ENCODE measurements at places on chromosomes 3 and 15. TPM values are rescaled to one million over a fixed set of nuclear protein-coding genes. Genes with fewer than 3 reads are reported as not detected.

GPR87 gene
- 0.36 TPM for total RNA-seq

STARD5 gene
- 5.0 TPM for total RNA-seq

VPS13C gene
- total RNA-seq = 32.8 TPM

DUOXA1 gene
- not detected for total RNA-seq

DAZL gene
- total RNA-seq = not detected

PFKFB4 gene
- total RNA-seq = 16.1 TPM

CCR8 gene
- not detected for total RNA-seq

ASB14 gene
- total RNA-seq = not detected

RAB5A gene
- 46.4 TPM for total RNA-seq

CD86 gene
- total RNA-seq = not detected

FBN1 gene
- 283 TPM for total RNA-seq

PRR20G gene
- total RNA-seq = not detected

LOXL1 gene
- total RNA-seq = 148 TPM

CASR gene
- total RNA-seq = not detected

- no peak overlapping the region for H3K4me3 ChIP-seq
- peak; percentile 13 for DNase-seq
- H3K27me3 ChIP-seq = peaks cover 4% of the 10 kb centered on the region
- H3K4me1 ChIP-seq = no peaks in the 10 kb centered on the region
- no peak overlapping the region for H3K27ac ChIP-seq
- H3K36me3 ChIP-seq = no peaks in the 10 kb centered on the region
Observed at GRCh38 chr3:182710557-182711157, 82.6 kb upstream of the ATP11B start.

DNA sequence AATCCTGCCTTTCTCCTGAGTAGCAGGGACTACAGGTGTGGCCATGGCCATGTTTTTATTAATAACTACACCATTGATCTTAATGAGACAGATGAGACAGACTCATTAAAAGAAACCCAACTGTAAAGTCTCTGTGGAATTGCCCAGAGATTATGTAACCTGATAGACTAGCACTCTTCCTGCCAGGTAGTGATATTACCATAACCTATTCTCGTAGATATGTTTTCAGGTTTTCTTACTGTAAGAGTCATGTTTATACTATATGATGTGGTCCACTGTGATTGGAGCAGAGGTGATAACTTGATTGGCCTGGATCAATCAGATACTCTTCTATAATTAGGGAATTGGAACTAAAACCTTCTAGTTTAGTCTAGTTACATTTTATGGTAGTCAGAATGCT is 93.7 kb downstream of the NFKBIZ start:
- DNase-seq = no peak
- H3K36me3 ChIP-seq = no peaks in the 10 kb centered on the region
- no peak overlapping the region for H3K4me3 ChIP-seq
- H3K27ac ChIP-seq = no peak overlapping the region
- H3K27me3 ChIP-seq = no peaks in the 10 kb centered on the region

- H3K4me1 ChIP-seq = no peaks in the 10 kb centered on the region
- no peak for DNase-seq
- H3K27ac ChIP-seq = no peak overlapping the region
- no peaks in the 10 kb centered on the region for H3K27me3 ChIP-seq
- H3K36me3 ChIP-seq = no peaks in the 10 kb centered on the region
- H3K4me3 ChIP-seq = no peak overlapping the region
Observed at GRCh38 chr15:56320316-56320715, 44.9 kb upstream of the TEX9 start.

DNA sequence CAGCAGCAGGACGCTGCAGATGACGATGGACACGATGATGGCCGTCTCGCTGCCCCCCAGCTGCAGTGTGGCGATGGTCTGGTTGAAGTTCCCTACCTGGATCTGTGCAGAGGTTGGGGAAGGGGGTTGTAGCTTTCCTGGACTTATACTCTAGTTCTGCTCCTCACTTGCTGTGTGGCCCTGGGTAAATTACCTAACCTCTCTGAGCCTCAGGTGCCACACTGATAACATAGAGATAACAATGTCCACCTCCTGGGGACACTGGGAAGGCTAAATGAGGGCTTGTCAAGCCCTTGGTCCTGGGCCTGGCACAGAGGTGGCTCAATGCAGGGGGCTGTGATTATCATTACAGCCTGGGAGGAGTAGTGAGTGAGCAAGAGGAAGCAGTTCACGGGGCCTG is 26.9 kb downstream of the H1-8 start:
- H3K4me3 ChIP-seq = no peak overlapping the region
- H3K4me1 ChIP-seq = no peaks in the 10 kb centered on the region
- no peaks in the 10 kb centered on the region for H3K27me3 ChIP-seq
- no peak for DNase-seq

GRCh38 chr3:133706033-133706432 is 40.2 kb upstream of the TF start:
- no peaks in the 10 kb centered on the region for H3K4me1 ChIP-seq
- H3K4me3 ChIP-seq = no peak overlapping the region
- no peak for DNase-seq
- H3K27me3 ChIP-seq = peaks cover 11% of the 10 kb centered on the region
- H3K36me3 ChIP-seq = no peaks in the 10 kb centered on the region

DNA sequence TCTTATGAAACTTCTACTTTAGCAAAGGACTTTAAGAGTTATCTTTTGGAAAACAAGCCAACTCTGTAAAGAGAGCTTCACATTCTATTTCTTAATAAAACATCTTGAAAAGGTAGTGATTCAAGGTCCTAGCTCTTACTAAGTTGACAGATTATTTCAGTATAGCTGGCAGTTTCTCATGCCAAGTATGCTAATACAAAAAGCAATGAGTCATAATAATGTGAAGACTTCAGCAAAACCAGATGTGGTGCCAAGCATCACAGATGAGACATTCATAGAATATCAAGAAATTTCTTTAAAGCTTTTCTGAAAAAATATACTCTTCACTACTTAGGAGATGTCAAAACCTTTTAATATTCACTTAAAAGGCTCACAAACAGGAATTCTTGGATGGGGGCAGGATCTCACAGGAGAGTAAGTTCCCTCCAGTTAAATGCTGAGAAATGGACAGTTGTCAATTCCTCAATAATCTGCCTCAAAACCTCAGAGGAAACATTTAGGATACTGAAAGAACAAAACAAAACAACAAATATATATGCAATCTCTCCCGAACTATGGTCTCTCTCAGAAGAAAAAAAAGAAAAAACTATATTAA is 45.6 kb downstream of the DCBLD2 start:
- 0 out of 2 replicates have a peak, but pooled peaks cover 7% of the 10 kb centered on the region for H3K36me3 ChIP-seq
- DNase-seq = peak; percentile 94
- H3K4me1 ChIP-seq = peaks cover 3% of the 10 kb centered on the region
- H3K27me3 ChIP-seq = no peaks in the 10 kb centered on the region

DNA sequence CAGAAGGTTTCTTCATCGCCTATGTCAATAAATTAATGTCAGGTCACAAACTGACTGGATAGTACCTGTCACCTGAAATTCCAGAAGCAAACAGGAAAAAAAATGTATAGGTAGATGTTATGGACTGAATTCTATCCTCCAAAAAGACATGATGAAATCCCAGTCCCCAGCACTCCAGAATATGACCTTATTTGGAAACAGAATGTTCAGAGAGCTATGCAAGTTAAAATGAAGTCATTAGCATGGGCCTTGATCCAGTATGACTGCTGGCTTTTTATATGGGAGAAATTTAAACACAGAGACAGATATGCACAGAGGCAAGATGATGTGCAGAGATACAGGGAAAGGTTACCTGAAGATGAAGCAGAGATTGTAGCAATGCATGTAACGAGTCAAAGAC is 953.4 kb downstream of the ZPLD1 start:
- H3K4me1 ChIP-seq = no peaks in the 10 kb centered on the region
- no peak overlapping the region for H3K4me3 ChIP-seq
- H3K27ac ChIP-seq = peak overlapping the region; percentile 37
- no peaks in the 10 kb centered on the region for H3K36me3 ChIP-seq

DNA sequence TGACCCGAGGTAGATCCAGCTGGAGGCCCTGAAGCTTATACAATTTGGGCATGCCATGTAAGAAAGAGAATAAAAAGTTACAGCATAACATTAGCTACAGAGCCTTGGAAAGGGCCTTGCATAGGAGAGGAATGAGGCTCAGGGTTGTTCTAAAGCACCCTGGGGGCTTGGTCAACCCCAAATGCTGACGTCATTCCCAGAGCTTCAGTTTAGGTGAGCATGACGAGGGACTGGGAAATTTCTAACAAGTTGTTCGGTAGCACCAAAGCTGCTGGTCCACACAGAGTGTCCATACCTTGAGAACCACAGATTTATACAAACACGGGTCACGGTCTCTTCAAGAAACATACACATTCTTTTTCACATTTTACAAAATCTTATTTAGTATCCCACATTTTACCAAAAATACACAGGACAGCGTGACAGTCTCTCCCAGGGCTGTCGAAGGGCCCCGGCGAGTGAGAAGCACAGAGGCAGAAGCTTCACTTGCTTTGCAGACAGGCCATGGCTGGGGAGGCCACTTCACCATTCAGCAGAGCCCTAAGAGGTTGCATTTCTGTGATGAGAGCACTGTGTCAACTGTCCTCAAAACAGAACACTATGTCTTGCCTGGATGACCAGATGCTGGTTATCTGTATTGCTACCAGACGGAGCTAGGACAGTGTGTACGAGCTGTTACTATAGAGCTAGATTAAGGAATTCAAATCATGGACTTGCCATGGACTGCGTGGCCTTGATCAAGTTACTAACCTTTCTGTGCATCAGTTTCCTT is 68.2 kb upstream of the ARRDC4 start:
- no peak overlapping the region for H3K27ac ChIP-seq
- no peak overlapping the region for H3K4me3 ChIP-seq
- DNase-seq = no peak
- no peaks in the 10 kb centered on the region for H3K4me1 ChIP-seq
- H3K36me3 ChIP-seq = no peaks in the 10 kb centered on the region

- no peak for DNase-seq
- H3K4me1 ChIP-seq = peaks cover 17% of the 10 kb centered on the region
- H3K4me3 ChIP-seq = no peak overlapping the region
- H3K27ac ChIP-seq = no peak overlapping the region
- peaks cover 34% of the 10 kb centered on the region for H3K36me3 ChIP-seq
Observed at GRCh38 chr3:49721896-49722781, 1.6 kb downstream of the GMPPB start.

DNA sequence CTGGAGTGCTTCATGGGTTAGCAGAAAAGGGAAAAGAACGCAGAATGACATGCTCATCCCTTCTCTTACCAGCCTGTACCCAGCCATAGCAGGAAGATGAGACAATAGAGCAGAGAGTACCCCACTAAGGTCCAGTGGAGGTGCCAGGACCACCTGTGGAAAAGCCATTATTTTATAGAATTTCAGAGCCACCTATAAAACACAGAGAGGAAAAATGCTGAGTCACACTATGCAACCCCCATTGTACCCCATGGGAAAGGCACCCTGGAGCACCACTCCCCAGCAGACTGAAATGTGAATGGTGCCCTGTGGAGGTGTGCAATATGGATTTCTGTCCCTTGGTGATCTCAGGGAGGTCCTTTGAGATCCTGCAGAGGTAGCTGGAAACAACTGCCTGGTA is 97.2 kb downstream of the HES1 start:
- no peak for DNase-seq
- no peaks in the 10 kb centered on the region for H3K4me1 ChIP-seq
- H3K4me3 ChIP-seq = no peak overlapping the region
- no peaks in the 10 kb centered on the region for H3K36me3 ChIP-seq
- H3K27me3 ChIP-seq = peaks cover 10% of the 10 kb centered on the region
- H3K27ac ChIP-seq = no peak overlapping the region

DNA sequence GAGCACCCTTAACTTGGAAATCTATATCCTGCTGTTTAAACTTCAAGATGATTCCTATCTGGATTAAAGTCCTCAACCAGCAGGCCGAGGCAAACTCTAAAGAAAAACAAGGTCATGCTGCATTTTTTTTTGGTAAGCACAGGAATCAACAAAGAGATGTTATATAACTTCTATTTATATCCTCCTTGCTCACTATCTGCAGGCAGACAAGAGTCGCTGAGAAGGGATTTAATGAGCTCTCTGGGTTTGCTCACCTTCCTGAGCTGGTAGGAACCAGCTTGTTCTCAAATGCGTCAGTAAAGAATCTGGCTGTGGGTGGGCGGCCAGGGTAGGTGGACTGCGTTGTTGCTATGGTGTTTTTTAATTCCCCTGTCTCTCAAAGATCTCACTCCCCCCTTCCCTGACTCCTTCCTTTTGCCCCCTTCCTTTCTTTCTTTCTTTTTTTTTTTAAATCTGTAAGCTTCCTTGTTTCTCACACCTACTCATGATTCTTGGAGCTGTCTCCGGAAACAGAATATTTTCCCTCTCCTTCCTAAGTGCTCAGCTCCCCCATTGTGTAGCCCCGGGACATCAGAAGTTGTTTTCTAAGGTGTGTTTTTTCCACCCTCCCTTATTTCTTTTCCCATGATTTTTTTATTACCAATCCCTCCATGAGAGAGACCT is 228.8 kb upstream of the BHLHE40 start:
- H3K4me1 ChIP-seq = peaks cover 13% of the 10 kb centered on the region
- no peaks in the 10 kb centered on the region for H3K36me3 ChIP-seq
- no peak overlapping the region for H3K27ac ChIP-seq
- no peak overlapping the region for H3K4me3 ChIP-seq
- peak; percentile 17 for DNase-seq
- H3K27me3 ChIP-seq = peaks cover 26% of the 10 kb centered on the region

DNA sequence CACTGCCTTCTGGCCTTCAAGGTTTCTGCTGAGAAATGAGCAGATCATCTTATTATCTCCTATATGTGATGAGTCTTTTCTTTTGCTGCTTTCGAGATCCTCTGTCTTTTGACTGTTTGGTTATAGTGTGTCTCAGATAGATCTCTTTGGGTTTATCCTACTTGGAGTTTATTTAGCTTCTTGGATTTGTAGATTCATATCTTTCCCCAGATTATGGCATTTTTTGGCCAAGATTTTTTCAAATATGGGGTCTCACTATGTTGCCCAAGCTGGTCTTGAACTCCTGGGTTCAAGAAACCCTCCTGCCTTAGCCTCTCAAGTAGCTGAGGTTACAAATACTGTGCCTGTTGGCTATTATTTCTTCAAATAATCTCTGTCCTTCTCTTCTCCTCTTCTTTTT is 150.3 kb downstream of the PDE8A start:
- H3K27me3 ChIP-seq = no peaks in the 10 kb centered on the region
- no peak overlapping the region for H3K27ac ChIP-seq
- H3K4me3 ChIP-seq = no peak overlapping the region

GRCh38 chr3:34727700-34728099 is 911.6 kb upstream of the ARPP21 start:
- DNase-seq = no peak
- no peaks in the 10 kb centered on the region for H3K27me3 ChIP-seq
- no peak overlapping the region for H3K4me3 ChIP-seq
- H3K4me1 ChIP-seq = no peaks in the 10 kb centered on the region
- H3K27ac ChIP-seq = no peak overlapping the region
- H3K36me3 ChIP-seq = no peaks in the 10 kb centered on the region

DNA sequence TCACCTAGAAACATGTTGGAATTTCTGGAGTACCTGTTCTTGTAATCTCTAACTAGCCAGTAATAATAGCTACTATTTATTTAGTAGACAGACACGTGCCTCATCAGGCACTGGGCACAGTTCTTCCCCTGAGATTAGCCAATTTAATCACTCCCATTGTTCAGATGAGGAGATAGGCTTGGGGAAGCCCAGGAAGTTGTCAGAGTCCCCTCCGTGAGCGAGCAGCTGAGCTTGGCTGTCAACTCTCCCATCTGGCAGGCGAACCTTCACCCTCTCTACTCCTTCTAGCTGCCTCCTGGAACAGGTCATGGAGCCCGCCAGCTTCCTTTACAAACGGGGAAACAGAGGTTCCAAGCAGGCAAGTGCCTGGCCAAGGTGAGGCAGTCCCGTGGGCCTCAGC is 31.1 kb upstream of the FGD5 start:
- no peak overlapping the region for H3K27ac ChIP-seq
- no peak overlapping the region for H3K4me3 ChIP-seq
- DNase-seq = no peak

- DNase-seq = peak; percentile 24
- H3K27me3 ChIP-seq = no peaks in the 10 kb centered on the region
- no peak overlapping the region for H3K4me3 ChIP-seq
- peaks cover 6% of the 10 kb centered on the region for H3K36me3 ChIP-seq
- peaks cover 7% of the 10 kb centered on the region for H3K4me1 ChIP-seq
Observed at GRCh38 chr15:43748376-43748775, 2.1 kb downstream of the PDIA3 start.
